ENCODE measurements at places on chromosomes 6 and 20.

DNA sequence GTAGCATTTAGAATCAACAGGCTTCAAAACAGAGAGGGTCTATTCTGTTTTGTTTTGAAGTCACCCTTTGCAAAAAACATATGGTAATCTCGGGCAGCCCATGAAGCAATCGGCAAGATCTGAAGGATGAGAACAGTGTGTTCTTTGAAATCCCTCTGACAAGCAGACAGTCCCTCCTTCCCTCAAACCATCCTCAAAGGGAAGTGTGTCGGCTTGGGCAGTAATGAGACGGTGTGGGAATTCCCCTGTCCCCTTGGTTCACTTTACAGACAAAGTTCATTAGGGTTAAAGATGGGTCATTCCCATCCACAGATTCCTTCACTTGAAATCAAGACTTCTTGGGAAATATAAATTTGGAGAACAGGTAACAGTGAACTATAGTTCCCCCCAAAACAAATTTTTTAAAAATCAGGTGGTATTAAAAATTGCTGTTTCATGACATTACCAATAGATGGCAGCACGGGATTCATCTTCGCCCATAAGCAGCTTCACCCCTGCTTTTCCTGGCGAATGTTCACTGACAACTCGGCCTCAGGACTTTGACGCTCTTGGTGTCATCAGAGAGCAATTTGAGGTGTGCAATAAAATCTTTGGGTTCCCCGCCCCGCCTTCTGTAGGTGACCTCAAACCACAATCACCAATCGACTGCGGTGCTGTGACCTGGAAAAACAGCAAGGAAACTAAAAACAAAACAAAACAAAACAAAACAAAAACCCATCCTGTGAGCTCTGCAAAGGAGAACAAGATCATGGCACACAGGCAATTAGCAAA, 159.3 kb upstream of the TNFAIP3 start:
- peak; percentile 78 for DNase-seq

DNA sequence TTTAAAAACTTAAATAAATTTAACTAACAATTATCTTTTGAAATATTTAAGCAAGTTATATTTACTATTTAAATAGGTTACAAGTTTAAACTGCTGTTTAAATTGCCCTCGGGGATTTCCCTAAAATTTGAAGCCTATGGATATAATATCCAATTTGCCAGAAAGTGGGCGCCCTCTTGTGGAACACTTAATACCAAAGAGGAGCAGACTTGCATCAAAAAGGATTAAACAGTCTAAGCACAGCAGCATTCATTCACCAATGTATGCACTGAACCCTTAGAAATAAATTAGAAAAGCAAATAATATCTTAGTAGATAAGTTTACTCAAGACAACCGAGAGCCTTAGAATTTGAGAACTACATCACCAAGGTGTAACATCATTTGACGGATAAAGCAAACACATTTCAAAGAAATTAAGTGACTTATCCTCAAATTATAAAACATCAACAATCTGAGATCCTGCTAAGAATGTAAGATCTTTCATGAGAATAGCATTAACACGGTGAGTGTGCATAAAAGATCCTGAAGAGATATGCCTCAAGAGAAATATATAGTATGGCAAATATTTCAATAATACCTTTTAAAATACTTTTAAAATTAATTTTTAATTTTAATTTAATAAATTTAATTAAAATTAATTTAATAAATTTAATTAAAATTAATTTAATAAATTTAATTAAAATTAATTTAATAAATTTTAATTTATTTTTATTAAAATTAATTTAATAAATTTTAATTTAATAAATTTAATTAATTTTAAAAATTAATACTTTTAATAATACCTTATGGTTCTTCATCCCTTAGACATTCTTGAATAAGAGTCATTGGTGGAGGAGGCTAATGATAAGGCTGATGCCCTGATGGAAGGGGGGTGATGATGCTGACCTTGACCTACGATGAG, 11.5 kb upstream of the MEP1A start:
- no peak for DNase-seq

DNA sequence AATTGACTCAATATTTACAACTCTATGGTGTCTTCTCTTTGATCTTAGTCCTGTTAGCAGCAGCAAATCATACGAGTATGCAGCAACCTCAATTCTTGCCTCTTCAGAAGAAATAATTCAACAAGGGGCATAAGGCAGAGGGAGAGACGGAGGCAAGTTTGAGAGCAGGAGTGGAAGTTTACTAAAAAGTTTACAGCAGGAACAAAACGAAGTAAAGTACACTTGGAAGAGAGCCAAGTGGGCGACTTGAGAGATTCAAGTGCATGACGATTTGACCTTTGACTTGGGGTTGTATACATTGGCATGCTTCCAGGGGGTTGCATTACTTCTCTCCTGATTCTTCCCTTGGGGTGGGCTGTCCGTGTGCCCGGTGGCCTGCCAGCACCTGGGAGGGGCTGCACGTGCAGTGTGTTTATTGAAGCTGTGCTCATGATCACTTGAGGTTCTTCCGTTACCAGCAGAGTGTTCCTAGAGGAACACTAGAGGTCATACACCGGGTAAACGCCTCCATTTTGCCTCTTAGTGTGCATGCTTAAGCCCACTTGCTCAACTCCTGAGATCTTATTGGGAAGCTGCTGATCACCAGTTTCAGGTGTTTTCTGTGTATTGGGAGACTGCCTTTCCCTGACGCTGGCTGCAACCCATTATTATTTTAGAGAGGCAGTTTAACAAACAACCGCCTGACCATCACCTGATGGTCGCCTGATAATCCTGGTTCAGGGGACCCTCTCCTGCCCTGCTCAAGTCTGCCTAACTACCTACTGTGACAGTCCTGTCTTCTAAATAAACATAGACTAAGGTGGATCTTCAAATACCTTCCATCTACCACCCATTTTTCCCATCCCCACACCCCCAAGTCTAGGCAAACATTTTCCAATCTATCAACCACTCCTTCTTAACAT, 172.4 kb upstream of the MYLIP start:
- DNase-seq, result no peak

GRCh38 chr6:24880451-24880850, 55.3 kb downstream of the RIPOR2 start:
- no peak for DNase-seq

GRCh38 chr6:137349856-137350830, 131.0 kb upstream of the IFNGR1 start:
- no peak for DNase-seq

GRCh38 chr6:168102315-168102985, 23.4 kb upstream of the FRMD1 start:
- DNase-seq, result no peak

DNA sequence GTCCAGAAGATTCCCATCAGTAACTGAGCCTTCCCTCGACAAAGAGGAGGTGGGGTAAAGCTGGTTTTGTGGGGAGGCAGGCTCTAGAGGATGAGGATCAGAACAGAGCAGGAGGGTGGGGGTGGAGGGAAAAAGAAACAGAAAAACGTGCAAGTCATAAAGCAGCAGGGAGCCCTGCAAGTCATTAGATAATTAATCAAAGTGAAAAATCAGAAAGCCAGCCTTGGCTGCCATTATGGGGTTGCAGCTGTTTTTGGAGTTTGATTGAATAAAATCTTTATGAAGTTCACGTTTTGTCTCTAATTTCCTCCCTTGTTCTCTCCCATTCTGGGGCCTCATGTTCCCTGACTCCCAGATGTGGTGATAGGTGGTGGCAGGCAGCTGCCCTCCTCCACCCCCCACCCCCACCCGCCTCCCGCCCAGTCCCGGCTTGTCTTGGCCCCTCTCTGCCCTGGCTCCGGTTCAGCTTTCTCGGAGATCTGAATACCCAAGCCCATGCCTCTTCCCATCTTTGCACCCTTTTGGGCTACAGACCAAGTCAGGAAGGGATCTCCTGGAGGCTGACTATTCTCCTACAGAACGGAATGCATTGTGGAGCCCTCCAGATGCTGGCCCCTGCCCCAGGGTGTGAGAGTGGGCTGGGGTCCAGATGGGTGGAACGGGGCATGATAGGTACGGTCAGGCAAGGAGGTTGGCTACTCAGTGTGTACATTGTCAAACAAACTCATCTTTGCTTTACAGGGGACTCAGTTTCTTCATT, 141.8 kb downstream of the CDC5L start:
- DNase-seq, result no peak

DNA sequence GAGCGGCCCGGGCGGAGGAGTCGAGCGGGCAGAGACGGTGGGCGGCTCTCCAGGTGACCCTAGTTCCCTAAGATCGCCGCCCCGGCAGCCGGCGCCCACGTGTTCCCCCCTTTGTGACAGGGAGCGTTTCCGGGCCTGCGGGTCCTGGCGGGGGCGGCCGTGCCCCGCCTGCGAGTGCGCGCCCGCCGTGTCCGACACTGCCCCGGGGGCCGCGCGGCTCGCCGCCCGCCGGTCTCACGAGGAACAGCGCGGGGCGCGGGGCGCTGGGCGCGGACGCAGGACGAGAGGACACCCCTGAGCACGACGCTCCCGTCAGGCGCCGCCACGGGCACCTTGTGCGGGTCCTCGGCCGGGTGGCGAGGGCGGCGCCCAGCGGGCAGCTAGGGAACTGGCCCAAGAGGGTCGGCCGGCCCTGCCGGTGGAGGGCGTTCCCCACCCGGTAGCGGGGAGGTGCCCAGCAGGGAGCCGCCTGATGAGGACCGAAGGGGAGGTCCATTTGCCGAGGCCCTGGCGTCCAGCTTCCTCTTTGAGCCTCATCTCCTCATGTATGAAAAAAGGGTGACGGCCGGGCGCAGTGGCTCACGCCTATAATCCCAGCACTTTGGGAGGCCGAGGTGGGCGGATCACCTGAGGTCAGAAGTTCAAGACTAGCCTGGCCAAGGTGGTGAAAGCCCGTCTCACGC, at the start of gene VARS1:
Gene VARS1, minus strand, starts transcription at position 137 of the 683 bp plus-strand sequence. CDS start 535 bp downstream, outside the sequence.
- DNase-seq, result peak; percentile 95

DNA sequence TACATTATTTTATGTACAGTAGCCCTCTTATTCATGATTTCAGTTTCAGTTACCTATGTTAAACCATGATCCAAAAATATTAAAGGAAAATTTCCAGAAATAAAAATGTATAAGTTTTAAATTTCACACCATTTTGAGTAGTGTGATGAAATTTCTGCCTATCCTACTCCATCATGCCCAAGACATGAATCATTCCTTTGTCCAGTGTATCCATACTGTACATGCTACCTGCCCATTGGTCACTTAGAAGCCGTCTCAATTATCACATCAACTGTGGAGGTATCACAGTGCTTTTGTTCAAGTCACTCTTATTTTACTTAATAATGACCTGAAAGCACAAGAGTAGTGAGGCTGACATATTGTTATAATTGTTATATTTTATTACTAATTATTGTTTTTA, 32.3 kb upstream of the PLCB4 start:
- no peak for DNase-seq

- DNase-seq, result no peak
Measured at GRCh38 chr6:94124333-94124732, 705.0 kb upstream of the EPHA7 start.

DNA sequence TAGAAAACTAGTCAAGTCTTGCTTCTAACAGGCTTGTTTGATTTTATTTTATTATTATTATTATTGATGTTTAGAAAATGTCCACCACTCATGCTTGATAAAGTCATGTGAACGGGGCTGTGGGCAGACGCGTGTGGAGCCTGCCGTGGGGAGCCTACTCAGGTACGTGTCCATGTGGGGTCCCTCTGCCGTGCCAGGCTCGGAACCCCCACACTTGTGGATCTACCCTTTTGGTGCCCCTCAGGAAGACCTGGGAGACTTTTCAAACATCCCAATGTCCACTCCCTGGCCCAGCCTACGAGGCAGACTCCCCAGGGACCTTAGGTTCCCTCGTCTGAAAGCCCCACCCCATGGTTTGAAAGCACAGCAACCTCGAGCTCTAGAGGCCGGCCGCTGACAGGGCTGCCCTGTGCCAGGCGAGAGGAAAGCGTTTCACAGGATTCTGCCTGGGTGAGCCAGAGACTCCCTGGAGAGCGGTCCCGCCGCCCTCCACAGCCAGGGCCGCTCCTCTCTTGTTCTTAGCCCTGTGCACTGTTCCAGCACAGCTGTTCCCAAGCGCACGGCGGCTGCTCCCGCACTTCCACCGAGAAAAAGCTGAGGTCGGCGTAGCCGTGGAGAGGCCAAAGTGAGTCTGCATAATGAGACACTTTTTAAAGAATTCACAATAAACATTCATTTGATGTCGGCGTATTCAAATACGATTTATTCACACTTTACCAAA, 249.7 kb downstream of the TTLL2 start:
- peak; percentile 77 for DNase-seq

GRCh38 chr6:41559655-41560427, 13.7 kb downstream of the FOXP4 start:
- no peak for DNase-seq

GRCh38 chr6:100665041-100665380, 200.3 kb upstream of the SIM1 start:
- DNase-seq, result no peak

DNA sequence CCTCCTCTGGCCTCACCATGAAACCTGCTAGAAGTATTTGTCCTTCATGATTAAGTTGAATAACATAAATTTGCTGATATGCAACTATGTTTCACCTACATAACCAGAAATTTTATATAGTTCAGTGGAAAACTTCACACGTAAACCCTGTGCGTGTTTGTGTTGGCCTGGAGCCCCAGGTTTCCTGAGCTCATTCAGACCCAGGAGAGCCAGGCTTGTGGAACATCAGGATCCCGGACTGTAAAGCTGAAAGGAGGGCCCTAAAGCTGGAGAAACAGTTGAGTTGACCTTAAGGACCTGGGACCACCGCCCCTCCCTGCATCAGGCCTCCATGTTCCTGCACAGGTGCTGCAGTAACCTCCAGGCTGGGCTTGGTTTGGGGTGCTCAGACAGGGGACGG, 3.1 kb upstream of the SPATS1 start:
- DNase-seq, result no peak

DNA sequence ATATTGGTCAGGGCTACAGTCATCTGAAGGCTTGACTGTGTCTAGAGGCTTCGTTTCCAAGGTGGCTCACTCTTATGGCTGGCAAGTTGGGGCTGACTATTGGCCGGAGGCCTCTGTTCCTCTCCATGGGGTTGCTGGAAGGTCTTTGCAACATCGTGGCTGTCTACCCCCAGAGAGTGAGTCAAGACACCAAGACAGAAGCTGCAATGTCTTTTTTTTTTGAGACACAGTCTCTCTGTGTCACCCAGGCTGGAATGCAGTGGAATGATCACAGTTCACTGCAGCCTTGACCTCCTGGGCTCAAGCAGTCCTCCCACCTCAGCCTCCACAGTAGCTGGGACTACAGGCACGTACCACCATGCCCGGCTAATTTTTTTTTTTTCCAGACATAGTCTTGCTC, 29.4 kb upstream of the KIF3B start:
- no peak for DNase-seq

GRCh38 chr20:43909720-43910119, 4.9 kb upstream of the TOX2 start:
- DNase-seq, result no peak

DNA sequence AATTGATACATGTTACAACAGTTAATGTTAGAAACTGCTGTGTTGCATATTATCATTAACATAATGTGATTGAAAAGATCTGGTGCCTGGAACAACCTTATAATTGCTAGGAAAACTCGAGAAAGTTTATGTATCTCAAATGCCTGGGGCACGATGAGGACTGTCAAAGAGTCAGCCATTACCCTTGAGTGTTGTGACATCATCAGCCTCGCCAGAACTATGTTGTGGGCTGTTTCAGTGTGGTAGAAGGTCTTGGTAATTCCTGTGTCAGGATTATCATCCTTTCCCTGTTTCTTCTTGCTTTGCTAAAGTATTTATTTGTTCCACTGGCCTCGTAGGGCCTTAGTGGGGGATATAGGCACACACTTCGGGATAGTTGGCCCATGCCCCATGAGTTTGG, 185.1 kb downstream of the DTNBP1 start:
- no peak for DNase-seq

GRCh38 chr6:39044181-39044580, 4.4 kb upstream of the GLP1R start:
- DNase-seq, result no peak
